Lung (tissue), 17 donors: ENCODE measurements at places on chromosomes 3 and 15. TPM values are rescaled to one million over a fixed set of nuclear protein-coding genes. Genes with fewer than 3 reads are reported as not detected.
A peak's percentile ranks its signal among the peaks of the same experiment; 100 is the strongest.

- DNase-seq, result no peak
Observed at GRCh38 chr3:101556064-101556463, 5.6 kb upstream of the TRMT10C start.

DNA sequence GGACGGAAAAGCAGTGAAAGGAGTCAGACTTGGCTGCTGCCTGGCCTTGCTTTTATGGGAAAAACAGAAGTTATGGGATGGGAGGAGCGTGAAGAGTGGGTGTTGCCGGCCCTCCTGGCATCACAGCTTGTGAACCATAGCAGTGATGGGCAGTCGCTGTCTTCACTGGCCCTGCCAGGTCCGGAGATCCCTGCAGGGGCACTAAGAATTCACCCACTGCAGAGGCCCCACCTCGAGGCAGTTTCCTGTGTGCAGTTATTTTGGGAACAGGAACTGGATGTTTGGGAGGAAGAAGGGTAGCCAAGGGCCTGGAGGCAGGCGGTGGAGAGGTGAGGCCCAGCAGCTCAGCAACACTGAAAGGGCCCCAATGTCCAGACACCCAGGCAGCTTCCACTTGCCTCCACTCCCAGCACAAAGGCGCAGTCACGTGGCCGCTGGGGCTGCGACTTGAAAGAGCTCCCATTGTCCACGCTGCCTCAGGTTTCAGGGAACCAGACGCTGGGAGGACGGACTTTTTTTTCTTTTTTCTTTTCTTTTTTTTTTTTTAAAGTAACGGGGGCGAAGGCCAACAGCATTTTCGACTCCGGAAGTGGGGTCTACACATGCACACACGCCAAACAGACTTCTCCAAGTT, 255.6 kb downstream of the ZNF621 start:
- DNase-seq, result peak; percentile 73

GRCh38 chr3:128435058-128435457, 31.6 kb downstream of the DNAJB8 start:
- peak; percentile 51 for DNase-seq

GRCh38 chr3:60746043-60746638, 505.1 kb downstream of the FHIT start:
- no peak for DNase-seq

GRCh38 chr3:13217736-13218540, 144.7 kb upstream of the IQSEC1 start:
- no peak for DNase-seq

DNA sequence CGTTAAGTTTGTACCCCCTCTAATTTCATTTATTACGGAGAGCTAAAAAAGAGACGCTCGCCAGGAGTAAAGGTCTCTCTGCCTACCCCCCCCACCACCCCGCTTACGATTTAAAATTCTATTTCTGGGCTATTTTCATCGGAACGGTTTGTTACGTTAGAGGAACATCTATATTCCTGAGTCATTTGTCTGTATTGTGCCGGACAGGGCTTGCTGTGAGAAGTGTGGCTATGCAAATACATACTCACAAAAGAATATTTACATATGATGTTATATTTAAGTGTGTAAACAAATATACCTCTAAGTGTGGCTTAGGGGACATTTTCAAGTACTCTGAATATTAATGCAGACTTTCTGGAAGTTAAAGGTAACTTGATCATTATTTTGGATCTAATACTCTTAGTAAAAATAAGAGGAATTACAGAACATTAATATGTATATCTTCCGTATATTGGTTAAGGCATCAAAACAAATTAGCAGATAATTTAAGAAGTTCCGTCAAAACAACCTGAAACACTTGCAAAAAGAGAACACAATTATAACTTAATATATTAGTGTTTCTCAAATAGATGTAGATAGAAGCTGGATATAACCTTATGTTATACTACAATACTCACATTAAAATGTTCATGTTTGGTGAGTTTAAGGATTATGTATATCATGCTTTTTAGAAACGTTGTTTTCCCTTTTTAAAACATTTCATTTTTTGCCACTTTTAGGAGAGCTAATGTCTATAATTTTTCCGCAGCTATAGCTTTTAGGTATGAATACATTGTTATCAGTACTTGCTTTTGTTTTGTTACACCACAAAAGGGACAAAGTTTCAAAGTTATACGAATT, 1.6 kb upstream of the SHOX2 start:
- DNase-seq, result peak; percentile 15

GRCh38 chr3:53799338-53799865, 46.8 kb downstream of the CHDH start:
- no peak for DNase-seq

The COL8A1 gene
- total RNA-seq, result 84.6 TPM

The BLM gene
- total RNA-seq, result 3.2 TPM

The RPUSD2 gene
- 9.4 TPM for total RNA-seq

The TRPM1 gene
- total RNA-seq, result not detected

The CFAP100 gene
- 10.4 TPM for total RNA-seq
